GM23338 (cell line): ENCODE measurements at places on chromosomes 1 and 21. TPM values are rescaled to one million over a fixed set of nuclear protein-coding genes. Genes with fewer than 3 reads are reported as not detected.

The SPAG17 gene
- 1.1 and 1.6 TPM in 2 replicates for total RNA-seq

The HAO2 gene
- not detected in 2 replicates for total RNA-seq

The PRELP gene
- total RNA-seq, result 0.03 and 0.08 TPM in 2 replicates

DNA sequence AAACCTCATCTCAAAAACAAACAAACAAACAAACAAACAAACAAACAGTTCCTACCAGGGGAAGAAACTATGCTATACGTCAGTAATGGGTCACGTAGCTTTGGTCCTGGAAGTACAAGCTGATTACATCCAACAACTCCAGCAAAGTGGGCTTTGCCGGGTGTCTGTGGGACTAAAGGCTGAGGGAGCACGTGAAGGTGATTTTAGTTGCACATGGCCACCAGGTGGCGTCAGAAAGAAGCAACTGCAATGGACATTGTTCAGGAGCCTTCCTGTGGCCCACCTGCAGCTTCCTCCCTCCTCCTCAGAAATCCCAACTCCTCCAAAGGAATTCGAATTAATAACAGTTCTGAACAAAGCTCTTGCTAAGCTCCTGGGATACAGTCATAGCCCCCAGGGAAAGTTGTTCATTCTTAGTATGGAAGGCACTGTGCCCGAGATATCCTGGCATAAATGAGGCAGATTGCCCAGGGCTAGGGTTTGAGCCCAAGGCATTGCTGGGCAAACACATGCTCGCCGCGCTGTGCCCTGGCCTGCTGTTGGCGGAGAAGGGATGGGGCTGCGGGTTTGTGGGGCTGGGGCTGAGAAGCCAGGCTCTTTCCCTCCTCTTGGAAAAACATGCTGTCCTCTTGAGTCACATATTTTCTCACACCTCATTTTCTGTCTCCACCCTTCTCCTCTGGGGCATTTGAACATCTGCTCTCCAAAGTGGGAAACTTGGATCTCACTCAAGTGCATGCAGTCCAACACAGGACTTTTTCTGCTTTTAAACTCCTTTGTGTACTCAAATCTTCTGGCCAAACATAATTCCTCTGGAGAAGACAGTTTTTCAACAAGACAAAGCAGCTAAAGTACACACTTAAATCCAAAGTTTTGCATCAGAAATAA lies 28.6 kb downstream of the AKNAD1 start:
- H3K4me1 ChIP-seq, result no peaks in the 10 kb centered on the region
- H3K27ac ChIP-seq, result no peak overlapping the region
- peak; percentile 97 for DNase-seq
- no peaks in the 10 kb centered on the region for H3K27me3 ChIP-seq
- H3K36me3 ChIP-seq, result no peaks in the 10 kb centered on the region
- no peak overlapping the region for H3K4me3 ChIP-seq

The THAP3 gene
- total RNA-seq, result 15.1 and 18.6 TPM in 2 replicates

GRCh38 chr1:201167041-201167991 lies 13.0 kb upstream of the TMEM9 start:
- no peaks in the 10 kb centered on the region for H3K36me3 ChIP-seq
- H3K4me1 ChIP-seq, result peaks cover 16% of the 10 kb centered on the region
- no peak for DNase-seq
- H3K27ac ChIP-seq, result no peak overlapping the region
- no peak overlapping the region for H3K4me3 ChIP-seq
- H3K27me3 ChIP-seq, result peaks cover 9% of the 10 kb centered on the region; the same call in 1 of the 2 replicates

GRCh38 chr1:22537441-22538139 lies 25.7 kb upstream of the EPHA8 start:
- H3K36me3 ChIP-seq, result no peaks in the 10 kb centered on the region
- H3K4me1 ChIP-seq, result no peaks in the 10 kb centered on the region
- H3K27ac ChIP-seq, result no peak overlapping the region
- no peak overlapping the region for H3K4me3 ChIP-seq

GRCh38 chr1:219123036-219123435 lies 50.6 kb upstream of the LYPLAL1 start:
- H3K27ac ChIP-seq, result no peak overlapping the region
- DNase-seq, result no peak
- peaks cover 6% of the 10 kb centered on the region; the same call in 1 of the 2 replicates for H3K4me1 ChIP-seq

The PALMD gene
- not detected in 2 replicates for total RNA-seq

The C2CD4D gene
- 0.35 TPM in 1 of 2 replicates, not detected in the other for total RNA-seq

The USP1 gene
- total RNA-seq, result 45.2 and 45.6 TPM in 2 replicates

DNA sequence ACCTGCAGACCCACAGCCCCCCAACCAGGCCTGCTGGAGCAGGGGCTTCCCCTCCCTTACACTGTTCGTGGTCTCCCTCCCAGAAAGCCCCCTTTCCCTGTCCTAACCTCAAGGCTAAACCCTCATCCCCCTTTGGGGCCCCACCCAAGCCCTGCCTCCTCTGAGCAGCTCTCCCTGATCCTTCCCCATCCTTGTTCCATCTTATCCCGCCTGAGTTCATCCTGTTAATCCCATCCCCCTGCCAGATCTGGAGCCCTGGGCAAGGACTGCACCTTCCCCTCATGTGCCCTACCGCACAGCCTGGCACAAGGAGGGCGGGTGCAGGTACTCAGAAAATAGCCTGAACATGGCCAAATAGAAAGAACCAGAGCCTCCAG lies 6.9 kb upstream of the TNNT2 start:
- H3K36me3 ChIP-seq, result no peaks in the 10 kb centered on the region
- no peak overlapping the region for H3K27ac ChIP-seq
- H3K27me3 ChIP-seq, result no peaks in the 10 kb centered on the region
- no peaks in the 10 kb centered on the region; the same call in 1 of the 2 replicates for H3K4me1 ChIP-seq

GRCh38 chr1:103457886-103458455 lies 67.5 kb upstream of the RNPC3 start:
- DNase-seq, result peak; percentile 84
- no peaks in the 10 kb centered on the region for H3K36me3 ChIP-seq
- peak overlapping the region; percentile 16; the same call in 1 of the 2 replicates for H3K27ac ChIP-seq
- no peaks in the 10 kb centered on the region for H3K4me1 ChIP-seq

The LDLRAD1 gene
- total RNA-seq, result not detected in 2 replicates

DNA sequence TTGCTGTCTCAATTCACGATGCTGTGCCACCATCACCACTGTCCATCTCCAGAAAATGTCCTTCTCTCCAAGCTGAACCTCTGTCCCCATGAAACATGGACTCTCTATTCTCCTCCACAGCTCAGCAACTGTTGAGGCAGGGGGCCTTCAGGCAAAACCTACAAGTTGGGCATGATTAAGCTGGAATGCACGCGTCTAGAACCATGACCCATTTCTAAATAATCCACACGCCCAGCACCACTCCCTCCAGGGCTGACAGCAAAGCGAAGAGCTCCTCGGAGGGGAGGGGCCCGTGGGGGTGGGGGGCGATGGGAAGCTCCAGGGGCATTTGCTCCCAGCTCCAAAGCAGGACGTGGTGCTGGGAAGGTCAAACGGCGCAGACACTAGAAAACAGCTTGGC lies 3.3 kb upstream of the HES5 start:
- peaks cover 50% of the 10 kb centered on the region for H3K27me3 ChIP-seq
- no peak overlapping the region for H3K27ac ChIP-seq
- H3K4me1 ChIP-seq, result peaks cover 9% of the 10 kb centered on the region
- H3K36me3 ChIP-seq, result no peaks in the 10 kb centered on the region

- H3K4me3 ChIP-seq, result no peak overlapping the region
- H3K27ac ChIP-seq, result no peak overlapping the region
- H3K36me3 ChIP-seq, result no peaks in the 10 kb centered on the region
- no peaks in the 10 kb centered on the region for H3K4me1 ChIP-seq
- no peaks in the 10 kb centered on the region for H3K27me3 ChIP-seq
- no peak for DNase-seq
Measured at GRCh38 chr1:208615371-208615770, 371.2 kb upstream of the PLXNA2 start.

GRCh38 chr1:30044656-30045144 lies 678.7 kb downstream of the MATN1 start:
- no peak overlapping the region for H3K4me3 ChIP-seq
- no peaks in the 10 kb centered on the region for H3K4me1 ChIP-seq
- no peak for DNase-seq
- no peaks in the 10 kb centered on the region for H3K27me3 ChIP-seq
- H3K36me3 ChIP-seq, result no peaks in the 10 kb centered on the region

- no peaks in the 10 kb centered on the region for H3K27me3 ChIP-seq
- H3K27ac ChIP-seq, result no peak overlapping the region
- no peak overlapping the region for H3K4me3 ChIP-seq
- no peak for DNase-seq
- H3K4me1 ChIP-seq, result no peaks in the 10 kb centered on the region
Measured at GRCh38 chr1:198620218-198620617, 18.6 kb upstream of the PTPRC start.

The FAM110D gene
- total RNA-seq, result 0.08 and 0.24 TPM in 2 replicates

The KRTAP11-1 gene
- not detected in 2 replicates for total RNA-seq

GRCh38 chr1:8371372-8371991 lies 53.6 kb downstream of the SLC45A1 start:
- H3K36me3 ChIP-seq, result no peaks in the 10 kb centered on the region
- H3K4me1 ChIP-seq, result peaks cover 63% of the 10 kb centered on the region
- H3K4me3 ChIP-seq, result 0 out of 2 replicates have a peak overlapping the region, but pooled peaks have one; percentile 18
- H3K27ac ChIP-seq, result peak overlapping the region; percentile 65
- H3K27me3 ChIP-seq, result no peaks in the 10 kb centered on the region

The OLIG2 gene
- total RNA-seq, result 0.04 and 1.4 TPM in 2 replicates

- H3K27me3 ChIP-seq, result no peaks in the 10 kb centered on the region
- H3K27ac ChIP-seq, result 0 out of 2 replicates have a peak overlapping the region, but pooled peaks have one; percentile 36
- peaks cover 4% of the 10 kb centered on the region; the same call in 1 of the 2 replicates for H3K36me3 ChIP-seq
Measured at GRCh38 chr1:81186261-81186660, 614.5 kb upstream of the ADGRL2 start.

The EXO1 gene
- 23.7 and 34.0 TPM in 2 replicates for total RNA-seq

DNA sequence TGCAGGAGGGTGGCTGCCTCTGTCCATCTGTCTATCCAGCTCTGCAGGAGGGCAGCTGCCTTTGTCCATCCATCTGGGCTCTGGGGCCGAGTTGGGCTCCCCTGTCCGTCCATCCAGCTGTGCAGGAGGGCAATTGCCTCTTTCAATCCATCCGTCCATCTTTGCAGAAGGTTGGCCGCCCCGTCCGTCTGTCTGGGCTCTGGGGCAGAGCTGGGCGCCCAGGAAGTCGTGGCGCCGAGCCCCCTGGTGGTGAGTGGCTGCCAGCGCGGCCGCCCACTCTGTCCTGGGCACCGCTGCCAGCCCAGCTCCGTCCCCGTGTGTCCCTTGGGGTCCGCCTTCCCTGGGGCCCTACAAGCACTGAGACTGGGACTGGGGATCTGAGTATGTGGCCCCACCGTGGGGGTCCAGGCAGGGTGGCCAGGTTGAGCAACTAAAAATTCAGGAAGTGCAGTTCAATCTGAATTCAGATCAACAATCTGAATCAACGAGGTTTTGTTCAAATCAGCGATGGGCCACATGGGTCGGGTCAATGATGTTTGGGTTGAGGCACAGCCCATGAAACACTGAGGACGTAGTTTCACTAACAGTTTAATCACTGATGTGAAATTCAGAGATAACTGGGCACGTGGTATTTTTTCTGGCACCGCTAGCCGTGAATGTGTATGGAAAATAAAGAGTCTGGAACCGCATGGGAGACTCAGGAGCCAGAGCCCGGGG lies 99.1 kb upstream of the ACTRT2 start:
- peak; percentile 38 for DNase-seq
- no peaks in the 10 kb centered on the region for H3K27me3 ChIP-seq
- no peaks in the 10 kb centered on the region for H3K36me3 ChIP-seq

DNA sequence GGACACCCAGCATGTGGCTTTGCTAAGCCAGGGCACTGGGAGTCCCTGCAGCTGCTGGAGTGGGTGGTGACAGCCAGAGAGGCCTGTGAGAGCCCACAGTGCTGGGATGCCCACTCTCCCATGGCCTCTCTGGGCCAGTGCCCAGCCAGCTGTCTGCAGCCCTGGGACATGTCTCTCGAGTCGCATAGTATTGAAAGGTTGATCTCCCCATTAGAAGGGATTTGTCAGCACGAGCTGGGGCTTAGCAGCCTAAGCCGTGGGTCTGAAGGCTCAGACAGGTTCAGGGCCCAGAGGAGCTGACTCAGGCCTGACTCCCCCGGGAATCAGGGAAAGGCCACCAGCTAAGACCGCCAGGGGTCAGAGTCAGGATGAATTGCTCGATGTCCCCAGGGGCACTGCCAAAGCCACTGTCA lies 53.5 kb downstream of the FOXD2 start:
- DNase-seq, result peak; percentile 24
- H3K27ac ChIP-seq, result no peak overlapping the region
- H3K36me3 ChIP-seq, result no peaks in the 10 kb centered on the region

DNA sequence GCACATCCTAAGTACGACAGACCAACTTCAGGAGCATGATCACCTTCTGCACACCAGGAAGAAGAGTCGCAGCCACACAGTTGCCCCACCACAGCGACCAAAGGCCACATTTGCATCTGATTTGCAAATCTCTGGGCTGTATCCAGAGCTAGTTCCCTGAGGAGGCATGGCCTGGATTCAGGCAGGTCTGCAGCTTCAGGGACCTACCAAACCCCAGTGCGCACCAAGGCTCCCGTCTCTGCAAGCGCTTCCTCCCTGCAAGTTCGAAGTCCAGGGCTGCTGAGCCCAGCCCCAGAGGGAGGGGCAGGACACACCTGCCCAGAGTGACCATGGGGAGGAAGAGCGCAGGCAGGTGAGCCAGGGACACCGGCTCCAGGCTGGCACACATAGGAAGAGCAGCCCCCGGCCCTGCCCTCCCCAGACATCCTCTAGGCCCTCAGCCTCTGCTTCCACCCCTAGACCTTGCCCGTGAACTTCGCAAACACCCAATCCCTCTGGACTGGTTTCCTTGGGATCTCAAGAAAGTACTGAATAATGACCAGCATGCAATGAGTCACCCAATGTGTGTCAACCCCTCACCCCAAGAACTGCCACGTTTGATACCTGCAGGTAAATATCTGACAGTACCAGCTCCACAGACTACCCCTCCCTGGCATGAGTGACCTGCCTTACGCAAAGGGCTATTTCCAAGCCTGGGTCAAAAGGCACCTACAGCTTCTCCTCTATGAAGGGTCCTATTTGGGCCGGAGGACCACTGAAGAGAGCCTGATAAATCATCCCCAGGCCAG lies 36.8 kb downstream of the CASZ1 start:
- no peak overlapping the region for H3K27ac ChIP-seq
- H3K4me3 ChIP-seq, result no peak overlapping the region
- peaks cover 7% of the 10 kb centered on the region; the same call in 1 of the 2 replicates for H3K4me1 ChIP-seq
- no peak for DNase-seq

The SLC45A3 gene
- 14.4 and 16.0 TPM in 2 replicates for total RNA-seq

DNA sequence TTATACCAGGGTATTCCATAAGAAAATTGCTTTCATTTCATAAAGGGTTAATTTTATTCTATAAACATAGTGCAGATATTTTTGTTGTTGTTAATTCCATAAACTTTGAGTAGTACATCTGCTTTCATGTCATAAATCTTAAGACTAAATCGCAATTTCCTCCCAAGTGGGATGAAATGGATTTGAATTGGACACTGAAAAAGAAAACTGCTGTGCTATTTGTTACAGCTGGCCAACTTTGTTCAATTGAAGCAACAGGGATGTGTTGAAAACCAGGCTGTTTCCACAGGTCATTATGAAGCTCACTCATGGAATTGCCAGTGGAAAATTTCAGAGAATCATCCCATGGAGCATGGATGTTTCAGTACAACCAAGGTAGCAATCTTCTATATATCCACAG lies 252.5 kb upstream of the RGS18 start:
- H3K27ac ChIP-seq, result no peak overlapping the region
- no peaks in the 10 kb centered on the region for H3K36me3 ChIP-seq
- peaks cover 8% of the 10 kb centered on the region; the same call in 1 of the 2 replicates for H3K4me1 ChIP-seq

DNA sequence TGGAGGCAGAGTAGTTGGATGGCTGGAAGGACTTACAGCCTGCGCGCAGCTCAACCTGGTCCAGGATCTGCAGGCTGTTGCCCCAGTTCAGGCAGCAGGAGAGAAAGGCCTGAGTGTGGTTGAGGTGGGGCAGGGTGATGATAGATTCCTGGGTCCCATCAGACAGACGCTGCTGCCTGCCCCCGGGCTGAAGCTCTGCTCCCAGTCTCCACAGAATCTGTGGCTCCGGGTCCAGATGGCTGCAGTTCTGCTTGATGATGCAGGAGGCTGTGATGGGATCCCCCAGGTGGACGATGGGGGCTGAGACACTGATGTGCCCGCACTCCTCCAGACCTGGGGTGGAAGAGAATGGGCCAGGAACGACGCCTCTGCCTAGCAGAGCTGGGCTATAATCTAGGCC lies 7.4 kb downstream of the CSF3R start:
- no peaks in the 10 kb centered on the region for H3K36me3 ChIP-seq
- DNase-seq, result no peak
